ENCODE measurements at places on chromosomes 5 and 9.

DNA sequence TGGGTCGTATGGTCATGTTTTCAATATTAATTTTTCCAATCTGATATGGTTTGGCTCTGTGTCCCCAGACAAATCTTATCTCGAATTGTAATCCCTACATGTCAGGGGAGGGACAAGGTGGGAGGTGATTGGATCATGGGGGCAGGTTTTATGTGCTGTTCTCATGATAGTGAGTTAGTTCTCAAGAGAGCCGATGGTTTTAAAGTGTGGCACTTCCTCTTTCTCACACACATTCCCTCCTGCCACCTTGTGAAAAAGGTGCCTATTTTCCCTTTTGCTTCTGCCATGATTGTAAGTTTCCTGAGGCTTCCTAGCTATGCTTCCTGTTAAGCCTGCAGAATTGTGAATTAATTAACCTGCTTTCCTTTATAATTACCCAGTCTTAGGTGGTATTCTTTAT, 309.1 kb upstream of the GRIN3A start:
- no peak for DNase-seq

GRCh38 chr5:14723701-14724132, 59.2 kb downstream of the OTULIN start:
- no peak for DNase-seq

DNA sequence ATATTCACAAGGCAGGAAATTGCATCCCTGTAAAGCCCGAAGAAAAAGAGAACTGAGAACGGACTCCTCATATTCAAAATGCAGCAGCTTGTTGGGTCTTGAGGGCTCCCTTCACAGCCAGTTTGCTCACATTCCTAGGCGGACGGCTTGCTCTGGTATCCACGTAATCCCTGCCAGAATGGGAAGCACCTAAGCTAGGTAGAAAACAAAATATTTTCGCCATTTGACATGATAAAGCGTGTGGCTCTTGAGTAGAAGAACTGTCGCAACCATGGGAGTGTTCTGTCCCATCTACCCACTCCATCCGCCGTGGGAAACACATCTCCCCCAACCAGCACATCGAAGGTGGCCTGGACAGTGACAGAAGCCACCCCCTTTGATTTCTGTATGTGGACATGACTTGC, 183.1 kb downstream of the GAS1 start:
- DNase-seq, result no peak

DNA sequence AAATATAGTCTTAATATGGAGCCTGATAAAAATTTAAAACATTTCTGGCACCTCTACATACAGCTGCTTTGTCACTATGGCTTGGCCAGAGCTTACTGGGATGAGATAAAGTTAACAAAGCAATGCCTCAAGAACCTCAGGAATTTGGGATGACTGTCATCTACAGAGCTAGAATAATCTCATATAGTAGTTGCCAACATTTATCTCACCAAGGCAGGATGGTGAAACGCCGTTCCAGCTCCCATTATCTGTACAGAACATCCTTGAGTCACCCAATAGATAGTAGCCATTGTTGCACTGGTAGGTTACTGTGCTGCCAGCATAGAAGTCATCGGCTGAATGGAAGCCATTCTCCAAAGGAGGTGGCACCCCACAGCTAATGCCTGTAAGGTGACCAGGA, 94.6 kb upstream of the TXNDC8 start:
- peak; percentile 70 for DNase-seq

All from astrocyte (in vitro differentiated cells and primary cell).